T-helper 2 cell (primary cell): ENCODE measurements at places on chromosomes 3 and 15.

DNA sequence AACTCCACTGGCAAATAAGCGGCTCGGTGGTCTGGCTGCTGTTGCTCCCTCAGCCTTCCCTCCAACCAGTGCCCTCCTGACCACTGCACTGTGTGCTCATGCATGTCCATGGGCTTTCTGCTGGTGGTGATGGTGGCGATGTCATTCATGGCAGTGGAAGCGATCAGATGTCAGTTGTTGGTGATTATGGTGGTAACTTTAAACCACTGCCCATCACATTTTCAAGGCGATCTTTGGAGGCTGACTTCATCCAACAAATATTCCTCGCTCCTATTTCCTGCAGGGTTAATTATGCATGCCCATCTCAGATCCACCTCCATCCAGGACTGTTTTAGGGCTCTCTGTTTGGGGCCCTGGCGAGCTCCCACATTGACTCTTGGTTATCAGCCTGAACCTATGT lies 13.4 kb upstream of the HCN4 start:
- no peak for DNase-seq

DNA sequence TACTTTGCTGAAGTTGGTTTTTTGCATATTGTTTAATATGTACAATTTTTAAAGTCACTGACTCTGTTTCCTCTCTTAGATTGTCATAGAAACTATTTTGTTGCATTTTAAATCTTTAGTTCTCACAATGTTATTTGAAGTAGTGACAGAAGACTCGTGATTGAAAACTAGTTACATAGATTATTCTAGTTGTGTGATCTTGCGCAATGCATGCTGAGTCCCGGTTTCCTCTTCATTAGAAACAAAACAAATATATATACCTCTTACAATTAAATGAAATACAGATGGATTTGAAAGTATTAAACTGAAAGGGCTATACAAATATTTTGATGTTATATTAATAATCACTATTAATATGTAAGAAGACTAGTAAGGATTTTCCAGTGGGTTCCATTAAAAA lies 333.0 kb downstream of the LPP start:
- DNase-seq, result no peak

GRCh38 chr3:151109286-151109800 lies 23.9 kb downstream of the MED12L start:
- DNase-seq, result no peak

DNA sequence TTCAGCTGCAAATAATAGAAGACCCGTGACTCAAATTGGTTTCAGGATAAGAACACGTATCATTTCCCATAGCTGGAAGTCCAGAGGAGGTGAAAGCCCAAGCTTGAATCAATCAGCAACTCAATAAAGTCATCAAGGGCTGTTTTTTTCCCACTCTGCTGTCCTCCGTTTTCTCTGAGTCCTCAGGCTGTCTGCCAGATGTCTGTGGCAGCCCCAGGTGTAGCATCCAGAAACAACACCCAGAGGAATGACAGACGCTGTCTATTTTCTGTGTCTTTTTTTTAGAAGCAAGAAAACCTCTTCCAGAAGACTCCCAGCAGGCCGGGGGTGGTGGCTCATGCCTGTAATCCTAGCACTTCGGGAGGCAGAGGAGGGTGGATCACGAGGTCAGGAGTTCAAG lies 204.4 kb downstream of the FAM43A start:
- no peak for DNase-seq

- no peak for DNase-seq
Observed at GRCh38 chr3:197027896-197028727, 1.5 kb downstream of the MELTF start.

DNA sequence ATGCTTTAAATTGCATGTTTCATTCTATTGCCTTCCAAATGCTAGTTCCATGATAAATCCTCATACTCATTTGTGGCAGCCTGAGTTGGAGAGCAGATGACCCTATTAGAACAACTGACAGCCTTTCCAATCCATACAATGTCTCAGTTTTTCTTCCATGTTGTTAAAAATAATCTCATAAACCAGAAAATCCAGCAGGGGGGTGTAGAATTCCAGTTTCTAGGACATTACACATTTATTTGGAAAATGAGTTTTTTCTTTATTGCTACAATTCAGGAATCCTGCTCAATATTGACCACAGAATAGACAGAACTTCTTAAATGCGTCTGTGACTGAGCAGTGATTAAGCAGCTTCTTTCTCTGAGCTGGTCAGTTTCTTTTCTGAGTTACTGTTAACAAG lies 174.2 kb upstream of the ATP10A start:
- DNase-seq, result no peak

GRCh38 chr15:27414168-27414870 lies 443.3 kb downstream of the GABRG3 start:
- DNase-seq, result no peak

GRCh38 chr3:194685718-194686413 lies at the start of gene FAM43A:
TSS of gene FAM43A (plus strand) at chr3:194685883. CDS start at chr3:194686827, 944 bp downstream.
- peak; percentile 68 for DNase-seq

- no peak for DNase-seq
Observed at GRCh38 chr3:134666885-134667284, 16.1 kb upstream of the KY start.

DNA sequence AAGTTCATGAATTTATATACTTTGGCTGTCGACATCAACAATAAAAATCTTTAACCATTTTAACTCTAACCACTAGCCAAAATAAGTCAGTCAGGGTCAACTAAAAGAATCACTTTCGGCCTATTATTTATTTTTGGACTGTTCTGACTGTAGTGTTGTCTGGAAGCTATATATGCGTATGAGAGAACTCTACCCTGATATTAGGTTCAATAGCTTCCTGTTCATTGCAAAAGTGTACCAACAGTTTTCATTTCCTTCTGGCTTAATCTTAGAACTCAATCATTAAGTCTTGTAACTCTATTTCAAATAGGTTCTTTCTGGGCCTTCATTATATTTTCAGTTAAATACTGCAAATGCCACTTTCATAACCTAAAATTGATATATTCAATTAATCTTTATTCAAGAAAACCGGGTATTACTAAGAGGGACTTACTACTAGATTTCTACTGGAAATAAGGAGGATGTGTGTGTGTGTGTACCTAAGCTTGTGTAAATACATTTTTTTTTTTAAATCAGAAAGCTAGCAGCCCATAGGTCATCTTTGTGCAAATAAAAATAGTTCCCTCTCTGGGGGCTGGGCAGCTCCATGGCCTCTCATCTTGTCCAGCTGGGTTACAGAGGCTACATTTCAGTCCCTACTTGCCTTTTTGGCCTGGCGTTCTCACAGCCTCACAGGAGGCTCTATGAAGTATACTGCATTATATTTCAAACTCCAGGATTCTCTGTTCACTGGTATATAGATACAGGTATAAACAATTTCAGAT lies 5.8 kb downstream of the SERPINI2 start:
- no peak for DNase-seq

DNA sequence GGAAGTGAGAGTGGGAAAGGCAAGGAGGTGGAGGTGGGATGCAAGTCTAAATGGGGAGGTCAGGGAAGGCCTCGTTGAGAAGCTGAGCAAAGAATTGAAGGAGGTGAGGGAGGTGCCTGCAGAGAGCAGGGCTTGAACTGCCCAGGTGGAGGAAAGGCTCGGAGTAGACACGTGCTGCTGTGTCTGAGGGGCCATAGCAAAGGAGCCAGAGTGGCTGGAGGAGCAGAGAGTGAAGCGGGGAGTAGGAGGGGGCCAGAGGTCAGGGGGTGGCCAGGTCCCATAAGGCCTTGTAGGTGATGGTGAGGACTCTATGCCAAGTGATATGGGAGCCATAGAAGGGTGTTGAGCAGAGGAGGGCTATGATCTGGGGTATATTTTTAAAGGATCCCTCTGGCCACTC lies 21.4 kb upstream of the HRH1 start:
- DNase-seq, result no peak

DNA sequence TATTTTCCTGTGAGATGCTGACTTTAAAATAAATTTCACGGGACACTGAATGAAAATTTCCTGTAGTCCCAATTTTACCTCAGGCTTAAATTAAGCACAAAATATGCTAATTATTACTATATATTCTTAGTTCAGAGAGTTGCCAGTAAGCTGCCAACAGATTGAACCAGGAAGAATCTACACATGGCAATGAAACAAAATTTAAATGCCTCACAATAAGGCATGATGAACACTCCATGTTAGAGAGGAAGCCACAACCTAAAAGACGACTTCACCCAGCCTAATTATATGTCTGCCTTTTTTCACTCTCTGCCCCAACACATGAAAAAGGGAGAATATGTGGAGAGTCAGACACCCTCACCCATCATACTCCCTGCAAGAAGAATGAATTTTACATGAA lies 39.7 kb downstream of the DNAAF4 start:
- DNase-seq, result no peak

GRCh38 chr3:33355611-33356010 lies 78.4 kb downstream of the FBXL2 start:
- no peak for DNase-seq

- no peak for DNase-seq
Observed at GRCh38 chr3:53257465-53257864, 1.6 kb upstream of the TKT start.

DNA sequence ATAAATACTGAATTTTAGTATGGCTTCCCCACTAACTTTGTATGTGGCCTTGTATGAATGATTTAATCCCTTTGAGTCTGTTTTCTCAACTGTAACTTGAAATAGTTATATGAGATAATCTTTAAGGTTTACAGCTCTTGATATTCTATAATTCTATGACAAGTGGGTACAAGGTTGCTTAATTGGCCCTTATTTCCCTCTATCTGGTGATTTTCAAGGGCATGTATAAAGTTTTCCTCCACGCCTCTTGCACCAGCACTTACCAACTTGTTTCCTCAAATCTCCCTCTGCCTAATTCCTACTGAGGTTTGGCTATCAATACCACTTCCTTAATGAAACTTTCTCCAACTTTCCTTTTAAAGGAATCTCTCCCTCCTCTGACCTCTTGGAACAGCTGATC lies 112.9 kb downstream of the ISL2 start:
- no peak for DNase-seq

DNA sequence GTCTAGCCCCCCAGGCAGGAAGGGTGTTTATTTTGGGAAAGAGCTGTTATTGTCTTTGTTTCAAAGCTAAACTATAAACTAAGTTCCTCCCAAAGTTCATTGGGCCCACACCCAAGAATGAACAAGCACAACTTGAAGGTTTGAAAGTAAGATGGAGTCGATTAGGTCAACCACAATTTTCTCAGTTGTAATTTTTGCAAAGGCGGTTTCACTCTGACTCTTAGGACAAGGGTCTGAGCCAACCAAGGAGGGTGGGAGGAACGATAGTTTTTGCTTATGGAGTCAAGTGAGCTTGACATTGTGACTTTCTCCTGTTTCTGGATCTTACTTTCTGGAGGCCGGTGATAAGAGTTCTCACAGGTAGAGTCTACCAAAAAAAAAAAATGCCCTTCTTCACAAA lies 5.8 kb upstream of the ZNF770 start:
- no peak for DNase-seq

- no peak for DNase-seq
Observed at GRCh38 chr3:186990878-186991308, 60.6 kb downstream of the ST6GAL1 start.

GRCh38 chr3:178454726-178455125 lies 81.5 kb upstream of the KCNMB2 start:
- DNase-seq, result no peak

DNA sequence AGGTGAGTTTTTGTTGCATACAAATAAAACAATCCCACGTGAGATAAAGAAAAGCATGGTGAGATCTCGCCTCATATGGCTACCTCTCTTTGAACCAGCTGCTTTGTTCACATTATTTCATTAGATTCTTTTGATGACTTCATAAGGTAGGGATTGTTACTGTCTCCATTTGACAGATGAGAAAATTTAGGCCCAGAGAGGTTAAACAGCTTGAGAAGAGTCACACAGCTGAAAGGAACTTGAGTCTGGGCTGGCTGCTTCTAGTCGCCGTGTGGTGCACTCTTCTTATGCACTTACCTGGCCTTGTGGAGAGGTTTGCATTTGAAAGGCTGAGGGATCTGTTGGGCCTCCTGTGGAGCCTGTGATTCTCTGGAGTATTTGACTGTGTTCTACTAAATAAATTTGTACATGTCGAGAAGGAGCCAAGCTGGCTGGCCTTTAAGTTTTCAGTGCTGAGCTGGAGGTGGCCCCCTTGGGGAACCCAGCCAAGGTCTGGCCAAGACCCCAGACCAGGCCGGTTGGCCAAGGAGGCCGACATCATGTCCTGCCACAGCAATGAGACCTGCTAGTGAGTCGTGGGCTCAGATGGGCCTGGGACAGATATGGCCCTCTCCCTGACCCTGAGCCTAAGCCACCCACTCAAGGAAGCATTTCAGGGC lies 125.1 kb downstream of the SMAD6 start:
- DNase-seq, result no peak

GRCh38 chr3:17577796-17578520 lies 164.5 kb downstream of the TBC1D5 start:
- DNase-seq, result no peak

- no peak for DNase-seq
Observed at GRCh38 chr3:136343873-136344555, 93.9 kb downstream of the PCCB start.

GRCh38 chr15:25830844-25831451 lies 32.2 kb downstream of the ATP10A start:
- DNase-seq, result no peak

GRCh38 chr3:101939361-101940049 lies 90.2 kb downstream of the NFKBIZ start:
- DNase-seq, result no peak

- DNase-seq, result no peak
Observed at GRCh38 chr3:155504682-155505081, 211.2 kb upstream of the STRIT1 start.

- DNase-seq, result no peak
Observed at GRCh38 chr15:64016257-64016656, 30.0 kb downstream of the DAPK2 start.

GRCh38 chr3:144055604-144056003 lies 84.0 kb downstream of the DIPK2A start:
- DNase-seq, result no peak

- no peak for DNase-seq
Observed at GRCh38 chr15:68431037-68431791, 749 bp downstream of the ITGA11 start.

- DNase-seq, result no peak
Observed at GRCh38 chr15:81754078-81754477, 291.7 kb downstream of the MEX3B start.

DNA sequence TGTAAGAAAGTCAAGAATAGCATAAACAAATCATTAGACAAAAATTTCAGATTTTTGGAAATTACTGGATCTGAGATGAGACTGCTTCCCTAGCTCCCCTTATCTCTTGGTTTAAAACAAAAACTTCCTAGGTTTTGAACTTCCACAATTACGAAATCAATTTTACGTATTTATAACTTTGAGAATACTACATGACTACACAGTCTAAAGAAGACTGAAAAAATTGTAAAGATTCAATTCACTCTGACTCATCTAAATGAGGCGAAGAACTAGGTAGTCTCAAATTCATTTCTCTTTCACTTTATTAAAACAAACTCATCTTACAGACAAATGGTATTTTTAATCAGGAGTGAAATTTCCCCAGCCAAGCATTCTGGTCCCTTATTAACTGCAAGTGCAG lies 10.3 kb downstream of the CCDC54 start:
- DNase-seq, result no peak

DNA sequence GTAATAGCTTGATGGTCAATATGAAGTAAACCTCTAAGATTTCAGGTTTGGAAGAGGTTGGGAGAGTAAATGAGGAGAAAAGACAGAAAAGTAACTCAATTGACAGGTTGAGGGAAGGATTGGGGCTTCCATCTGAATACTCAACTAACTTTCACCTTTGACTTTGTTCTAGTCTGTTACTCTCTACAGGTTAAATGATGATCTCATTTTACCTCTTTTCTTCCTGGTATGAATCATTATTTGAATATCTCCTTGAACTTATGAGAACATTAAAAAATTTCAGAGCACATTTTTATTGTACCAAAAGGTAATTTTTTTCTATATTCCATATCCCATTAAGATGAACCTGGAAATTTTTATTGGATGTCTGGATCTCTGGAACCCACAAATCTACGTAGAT lies 87.9 kb upstream of the KCNH8 start:
- no peak for DNase-seq
